ENCODE measurements at places on chromosomes 12 and 14. TPM values are rescaled to one million over a fixed set of nuclear protein-coding genes. Genes with fewer than 3 reads are reported as not detected.

The CCDC177 gene
- total RNA-seq, result not detected

The C12orf54 gene
- not detected for total RNA-seq

The SPX gene
- total RNA-seq, result not detected

The IKZF4 gene
- total RNA-seq, result 19.4 TPM

The TAS2R7 gene
- total RNA-seq, result not detected

The PGF gene
- total RNA-seq, result 21.3 TPM

- no peak overlapping the region for H3K4me3 ChIP-seq
- no peaks in the 10 kb centered on the region for H3K4me1 ChIP-seq
- no peaks in the 10 kb centered on the region for H3K27me3 ChIP-seq
Observed at GRCh38 chr12:93042684-93043083, 113.6 kb upstream of the EEA1 start.

- DNase-seq, result no peak
- no peaks in the 10 kb centered on the region for H3K36me3 ChIP-seq
- H3K4me3 ChIP-seq, result no peak overlapping the region
- H3K27ac ChIP-seq, result no peak overlapping the region
- no peaks in the 10 kb centered on the region for H3K4me1 ChIP-seq
- H3K27me3 ChIP-seq, result no peaks in the 10 kb centered on the region
Observed at GRCh38 chr12:126570566-126570965, 1505.3 kb downstream of the AACS start.

GRCh38 chr12:1533602-1534304 is 60.6 kb downstream of the FBXL14 start:
- H3K36me3 ChIP-seq, result no peaks in the 10 kb centered on the region
- peaks cover 4% of the 10 kb centered on the region for H3K27me3 ChIP-seq
- DNase-seq, result no peak
- H3K4me3 ChIP-seq, result no peak overlapping the region
- no peak overlapping the region for H3K27ac ChIP-seq
- H3K4me1 ChIP-seq, result no peaks in the 10 kb centered on the region

- H3K4me1 ChIP-seq, result no peaks in the 10 kb centered on the region
- H3K27ac ChIP-seq, result peak overlapping the region; percentile 50
- H3K27me3 ChIP-seq, result no peaks in the 10 kb centered on the region
- H3K4me3 ChIP-seq, result no peak overlapping the region
Observed at GRCh38 chr12:93243689-93244513, 133.8 kb upstream of the NUDT4 start.

DNA sequence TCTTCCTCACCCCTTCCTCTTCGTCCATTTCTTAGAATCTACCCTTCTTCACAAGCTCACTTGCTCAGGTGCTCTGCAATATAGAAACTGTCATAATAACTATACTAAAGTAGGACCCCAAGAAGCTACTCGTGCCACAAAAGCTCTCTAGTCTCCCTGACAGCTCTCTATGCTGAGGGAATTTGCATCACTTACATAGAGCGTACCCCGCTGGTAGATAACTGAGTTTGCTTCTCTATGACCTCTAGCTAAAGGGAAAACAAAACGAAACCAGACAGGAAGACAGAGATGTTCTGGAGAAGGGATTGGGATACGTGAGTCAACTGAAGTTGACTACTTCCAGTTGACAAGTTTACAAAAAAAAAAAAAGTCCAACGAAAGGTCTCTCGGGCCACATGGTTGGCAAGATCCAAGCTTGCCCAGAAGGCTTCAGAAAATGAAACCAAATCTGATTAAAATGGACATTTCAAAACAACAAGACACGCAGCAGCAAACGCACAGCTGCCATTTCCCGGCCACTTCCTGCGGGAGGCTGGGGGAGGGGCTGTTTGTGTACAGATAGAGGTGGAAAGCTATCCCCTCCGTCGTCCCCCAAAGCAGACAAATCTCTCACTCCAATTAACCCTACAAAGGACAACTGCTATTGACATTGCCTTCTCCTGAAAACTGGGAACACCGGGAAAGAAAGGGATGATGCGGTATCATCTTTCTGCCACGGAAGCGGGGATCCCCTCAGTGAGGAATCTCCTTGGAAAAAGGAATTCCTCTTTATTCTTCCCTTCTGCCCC is 1.3 kb downstream of the BAZ2A start:
- peaks cover 21% of the 10 kb centered on the region for H3K4me1 ChIP-seq
- no peaks in the 10 kb centered on the region for H3K36me3 ChIP-seq
- H3K27ac ChIP-seq, result peak overlapping the region; percentile 94
- H3K27me3 ChIP-seq, result no peaks in the 10 kb centered on the region
- peak; percentile 56 for DNase-seq

DNA sequence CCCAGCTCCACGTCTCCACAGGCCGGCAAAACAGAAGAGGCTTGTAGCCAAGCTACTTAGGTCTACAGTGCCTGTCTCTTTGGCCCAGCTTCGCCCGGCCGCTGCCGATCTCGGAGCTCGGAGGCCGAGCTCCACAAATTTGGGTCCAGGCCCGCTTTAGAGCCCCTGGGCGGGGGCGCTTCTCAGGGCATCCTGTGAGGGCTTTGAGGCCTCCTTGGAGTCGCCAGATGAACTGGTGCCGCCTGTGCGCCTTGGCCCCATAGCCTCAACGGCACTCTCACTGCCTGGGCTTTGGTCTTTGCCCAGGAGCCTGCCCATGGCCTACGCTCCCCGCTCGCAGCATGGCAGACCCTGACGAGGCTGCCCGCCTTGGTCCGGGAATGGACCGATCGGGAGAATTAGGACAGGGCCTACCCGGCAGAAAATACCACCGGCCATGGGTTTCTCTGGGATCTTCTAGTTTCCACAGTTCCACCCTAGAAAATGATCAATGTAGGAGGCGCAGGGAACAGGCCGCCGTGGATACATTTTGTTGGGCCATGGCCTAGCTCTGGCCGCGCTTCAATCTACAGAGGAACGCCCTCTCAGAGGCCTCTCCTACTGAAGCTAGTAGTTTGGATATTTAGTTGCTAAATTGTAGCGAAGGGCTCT is 953 bp upstream of the NKX2-8 start:
- no peak for DNase-seq
- H3K27me3 ChIP-seq, result peaks cover 46% of the 10 kb centered on the region
- H3K4me1 ChIP-seq, result no peaks in the 10 kb centered on the region
- no peak overlapping the region for H3K27ac ChIP-seq
- H3K36me3 ChIP-seq, result no peaks in the 10 kb centered on the region

DNA sequence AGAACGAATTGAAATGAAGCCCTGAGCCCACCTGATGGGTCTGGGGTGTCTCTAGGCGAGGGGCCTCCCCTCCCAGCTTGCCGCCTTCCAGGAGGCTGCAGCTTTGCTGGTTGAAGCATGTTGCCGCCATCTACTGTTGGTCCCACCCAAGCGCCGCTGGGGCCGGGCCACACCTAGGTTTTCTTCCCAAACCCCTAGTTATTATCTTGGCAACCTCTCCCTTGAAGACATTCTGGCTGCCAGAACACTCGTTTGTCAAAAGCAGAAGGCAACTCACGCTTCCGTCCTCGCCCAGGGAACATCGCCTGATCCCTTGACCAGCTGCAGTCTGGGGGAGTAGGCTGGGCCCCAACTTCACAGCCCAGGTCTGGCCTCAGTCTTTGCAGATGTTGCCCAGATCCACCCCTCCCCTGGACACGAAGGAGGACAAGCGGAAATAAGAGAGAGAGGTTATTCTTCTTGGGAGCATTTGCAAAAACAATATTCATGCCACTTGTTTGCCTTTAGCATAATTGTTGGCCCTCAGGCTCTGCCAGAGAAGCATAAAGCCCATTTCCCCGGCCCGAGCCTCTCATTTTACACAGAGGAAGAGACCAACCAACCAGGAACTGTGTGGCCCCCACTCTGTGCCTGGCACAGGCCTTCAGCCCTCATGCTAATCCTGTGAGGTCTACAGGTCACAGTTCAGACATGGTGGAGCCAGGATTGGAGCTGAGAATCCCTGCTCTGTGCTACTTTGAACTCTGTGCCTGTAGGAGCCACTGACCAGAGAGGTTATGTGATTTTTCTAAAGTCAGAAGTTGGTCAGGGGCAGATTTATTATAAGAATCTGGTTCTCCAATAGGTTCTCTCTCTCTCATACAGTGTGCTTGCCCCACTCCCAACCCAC is 6.8 kb downstream of the EMP1 start:
- H3K4me3 ChIP-seq, result no peak overlapping the region
- H3K4me1 ChIP-seq, result peaks cover 27% of the 10 kb centered on the region
- peak overlapping the region; percentile 64 for H3K27ac ChIP-seq
- no peaks in the 10 kb centered on the region for H3K36me3 ChIP-seq
- no peaks in the 10 kb centered on the region for H3K27me3 ChIP-seq

GRCh38 chr14:22509751-22510300 is 79.2 kb downstream of the DAD1 start:
- H3K27me3 ChIP-seq, result no peaks in the 10 kb centered on the region
- no peaks in the 10 kb centered on the region for H3K36me3 ChIP-seq
- H3K27ac ChIP-seq, result peak overlapping the region; percentile 87
- H3K4me3 ChIP-seq, result no peak overlapping the region
- DNase-seq, result no peak
- H3K4me1 ChIP-seq, result peaks cover 5% of the 10 kb centered on the region

GRCh38 chr12:26666286-26666685 is 166.7 kb downstream of the ITPR2 start:
- no peak overlapping the region for H3K27ac ChIP-seq
- H3K27me3 ChIP-seq, result no peaks in the 10 kb centered on the region
- no peaks in the 10 kb centered on the region for H3K36me3 ChIP-seq

DNA sequence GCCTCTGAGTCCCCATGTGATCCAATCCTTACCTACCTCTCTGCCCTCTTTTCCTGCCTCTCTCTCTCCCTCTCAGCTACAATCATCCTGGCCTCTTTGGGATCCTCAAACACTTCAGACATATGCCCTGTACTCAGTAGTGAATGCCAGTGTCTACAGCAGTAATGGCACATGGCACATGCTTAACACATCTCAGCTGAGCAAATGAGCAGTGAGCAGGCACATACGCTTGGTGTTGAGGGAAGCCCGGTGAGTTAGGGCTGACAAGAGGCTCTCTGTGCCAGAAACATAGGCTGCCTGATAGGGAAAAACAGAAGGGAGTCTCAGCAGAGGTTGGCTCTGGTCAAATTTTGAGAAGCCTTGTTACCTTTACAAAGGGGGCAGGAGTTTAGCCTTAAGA is 409.1 kb downstream of the TMEM132D start:
- no peak overlapping the region for H3K4me3 ChIP-seq
- no peaks in the 10 kb centered on the region for H3K27me3 ChIP-seq
- no peaks in the 10 kb centered on the region for H3K4me1 ChIP-seq

GRCh38 chr12:50788561-50788960 is 24.7 kb downstream of the ATF1 start:
- H3K36me3 ChIP-seq, result no peaks in the 10 kb centered on the region
- H3K27ac ChIP-seq, result no peak overlapping the region
- DNase-seq, result no peak
- H3K4me3 ChIP-seq, result no peak overlapping the region
- H3K27me3 ChIP-seq, result no peaks in the 10 kb centered on the region

- no peaks in the 10 kb centered on the region for H3K36me3 ChIP-seq
- H3K4me1 ChIP-seq, result no peaks in the 10 kb centered on the region
- DNase-seq, result no peak
- no peaks in the 10 kb centered on the region for H3K27me3 ChIP-seq
Observed at GRCh38 chr14:36091096-36091495, 85.4 kb downstream of the PTCSC3 start.

DNA sequence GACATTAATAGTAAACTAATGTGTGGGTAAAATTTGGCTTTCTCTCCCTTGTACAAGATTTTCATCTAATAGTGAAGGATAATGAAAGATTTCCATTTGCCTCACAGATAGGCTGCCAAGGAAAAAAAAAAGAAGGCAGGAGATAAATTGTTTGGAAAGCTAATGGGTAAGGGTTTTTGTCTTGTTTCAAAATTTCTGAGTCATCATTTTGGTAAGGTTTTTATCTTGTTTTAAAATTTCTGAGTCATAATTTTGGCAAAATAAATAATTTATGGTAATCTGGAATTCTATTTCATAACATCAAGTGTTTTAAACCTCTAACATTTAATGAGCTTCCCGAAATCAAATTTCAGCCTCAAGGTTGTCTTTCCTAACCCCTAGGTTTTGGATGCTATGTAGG is 1035.7 kb upstream of the FBXO33 start:
- DNase-seq, result no peak
- H3K27ac ChIP-seq, result no peak overlapping the region

- H3K36me3 ChIP-seq, result no peaks in the 10 kb centered on the region
- H3K27ac ChIP-seq, result no peak overlapping the region
- H3K4me1 ChIP-seq, result no peaks in the 10 kb centered on the region
Observed at GRCh38 chr12:74964390-74964789, 245.2 kb downstream of the KCNC2 start.

GRCh38 chr14:73810478-73811163 is 41.0 kb upstream of the PTGR2 start:
- H3K4me3 ChIP-seq, result no peak overlapping the region
- H3K27ac ChIP-seq, result no peak overlapping the region
- H3K4me1 ChIP-seq, result no peaks in the 10 kb centered on the region
